ENCODE measurements at places on chromosomes 5 and 9.

DNA sequence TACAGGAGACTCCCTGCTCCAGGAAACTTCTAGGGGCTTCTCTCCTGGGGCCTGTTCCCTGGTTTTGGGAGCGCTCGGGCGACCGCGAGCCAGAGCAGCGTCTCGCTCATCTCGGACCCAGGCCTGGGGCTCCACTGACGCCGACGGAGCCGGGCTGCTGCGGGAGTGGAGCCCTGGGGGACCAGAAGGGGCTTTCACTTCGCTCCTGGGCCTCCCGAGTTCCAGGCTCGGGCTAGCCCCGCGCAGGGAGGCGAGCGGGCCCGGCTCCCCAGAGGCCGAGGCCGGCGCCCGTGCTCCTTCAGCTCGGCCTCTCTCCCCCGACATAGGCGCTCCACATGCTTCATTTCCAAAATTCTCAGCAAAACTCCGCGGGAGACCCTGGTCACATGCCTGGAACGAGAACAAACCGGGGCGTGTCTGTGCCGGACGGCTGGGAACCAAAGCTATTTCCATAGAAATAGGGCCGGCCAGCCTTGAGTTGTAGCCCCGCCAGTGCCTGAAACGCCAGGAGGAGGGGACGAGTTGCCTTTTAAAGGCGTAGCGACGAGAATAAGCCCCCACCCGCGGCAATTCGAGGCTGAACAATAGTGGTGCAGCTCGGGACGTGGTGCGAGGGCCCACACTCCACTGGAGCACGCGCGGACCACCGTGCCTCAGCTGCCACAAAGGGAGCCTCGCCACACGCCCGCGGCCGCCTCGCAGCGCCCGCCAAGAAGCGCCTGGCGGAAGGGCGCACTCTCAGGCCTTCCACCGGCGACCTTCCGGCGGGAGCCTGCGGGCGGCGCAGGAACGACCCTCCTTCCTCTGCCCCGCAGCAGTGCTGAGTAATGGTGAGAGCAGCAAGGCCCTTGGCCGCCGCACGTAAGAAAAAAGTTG is 1.1 kb upstream of the G3BP1 start:
- peak; percentile 65 for DNase-seq

- no peak for DNase-seq
Observed at GRCh38 chr5:65876496-65876895, 49.9 kb upstream of the ERBIN start.

DNA sequence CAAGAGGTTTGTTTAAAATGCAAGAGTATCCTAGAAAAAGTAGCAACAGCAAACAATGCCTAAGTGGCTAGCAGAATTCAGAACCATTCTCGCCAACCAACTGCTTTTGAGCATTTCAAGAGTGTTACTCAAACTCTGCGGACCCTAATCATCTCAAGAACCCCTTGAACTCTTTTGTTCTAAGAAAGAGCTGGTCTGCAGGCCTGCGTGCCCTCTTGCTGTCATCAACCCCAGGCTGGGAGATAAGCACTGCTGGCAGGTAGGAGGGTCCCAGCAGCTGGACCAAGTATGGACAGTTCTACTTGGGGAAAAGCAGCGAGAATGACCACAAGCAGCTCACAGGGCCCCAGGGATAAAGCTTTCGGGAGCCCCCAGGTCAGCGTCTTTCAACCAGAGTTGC is 38.3 kb downstream of the MYO10 start:
- DNase-seq: no peak

DNA sequence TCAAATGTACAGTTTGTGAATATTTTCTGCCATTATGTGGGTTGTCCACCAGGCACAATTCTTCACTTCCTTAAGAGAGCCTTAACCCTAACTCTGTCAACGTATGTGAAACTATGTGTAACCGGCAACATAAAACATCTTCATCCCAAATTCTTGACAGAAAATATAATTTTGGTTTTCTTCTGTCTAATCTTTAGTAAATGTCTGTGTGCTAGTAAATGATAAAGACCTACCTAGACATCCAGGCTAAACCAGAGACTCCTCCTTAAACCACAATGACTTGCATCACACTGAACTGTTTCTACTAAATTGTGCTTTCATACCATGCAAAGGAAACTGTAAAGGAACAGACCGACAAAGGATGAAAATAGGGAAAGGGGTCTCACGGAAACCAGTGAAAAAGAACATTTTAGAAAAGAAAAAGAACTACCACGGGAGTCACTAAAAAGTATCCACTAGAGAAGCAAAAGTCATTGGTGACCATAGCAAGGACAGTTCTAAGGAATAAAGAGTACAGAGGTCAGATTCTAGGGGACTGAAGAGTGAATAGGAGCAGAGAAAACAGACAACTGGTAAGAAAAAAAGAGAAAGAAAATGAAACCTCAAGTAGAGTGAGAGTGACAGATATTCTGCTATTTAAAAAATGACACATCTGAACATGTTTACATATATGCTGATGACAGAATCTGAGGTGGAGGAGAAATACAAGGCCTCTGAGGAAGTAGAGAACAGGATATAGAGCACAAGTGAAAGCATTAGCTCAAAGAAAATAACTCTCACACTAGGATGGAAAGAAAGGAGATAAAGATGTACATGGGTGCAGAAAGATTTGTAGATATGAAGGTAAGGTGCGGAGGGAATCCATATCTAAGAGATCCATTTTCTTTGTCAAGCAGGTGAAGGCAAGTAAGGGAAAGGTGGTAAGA is 49.4 kb downstream of the FNIP1 start:
- DNase-seq: no peak

DNA sequence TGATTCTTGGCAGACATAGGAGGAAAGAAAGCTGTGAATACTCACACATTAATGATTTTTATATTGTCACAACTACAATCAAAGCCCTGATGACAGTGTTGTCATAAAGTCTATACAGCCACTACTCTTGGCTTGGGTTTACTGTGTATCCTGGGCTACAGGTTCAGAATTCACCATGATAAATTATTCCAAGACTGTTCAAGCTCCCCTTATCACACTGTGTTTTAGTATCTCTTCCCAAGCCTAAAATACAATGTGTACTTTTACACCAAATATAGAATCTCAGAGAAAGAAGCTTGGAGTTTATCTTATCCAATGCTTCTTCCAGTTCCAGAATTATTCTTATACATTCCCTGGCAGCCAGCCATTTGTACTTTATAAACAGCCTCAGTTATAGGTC is 127.7 kb upstream of the PPP1R2B start:
- DNase-seq: no peak

DNA sequence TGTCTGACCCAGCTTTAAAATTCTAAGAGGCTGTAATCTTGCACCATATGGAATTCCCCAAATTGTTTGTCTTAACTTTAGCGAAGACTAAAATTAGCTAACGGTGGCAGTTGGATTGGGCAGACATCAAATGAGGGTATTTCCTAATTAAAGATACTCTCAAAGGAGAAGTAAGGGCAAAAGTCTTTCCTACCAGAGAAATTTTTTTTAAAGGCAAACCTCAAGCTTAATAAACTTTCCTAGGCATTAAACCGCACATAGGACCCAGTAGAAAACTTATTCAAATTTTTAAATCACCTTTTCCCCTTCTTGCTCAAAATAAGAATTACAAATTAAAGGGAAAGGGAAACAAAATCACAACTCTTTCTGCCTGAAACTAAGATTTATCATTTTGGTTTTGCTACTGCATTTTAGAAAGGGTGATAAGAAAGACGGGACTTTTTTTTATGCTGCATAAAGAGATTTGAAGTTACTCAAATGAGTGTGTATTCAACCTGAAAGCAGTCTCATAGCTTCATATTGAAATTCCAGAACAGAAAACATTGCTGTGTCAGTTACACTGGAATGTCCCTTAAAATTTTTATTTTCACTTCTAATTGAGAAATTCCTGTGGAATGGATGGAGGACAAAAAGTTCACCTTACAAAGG is 189.1 kb upstream of the PTGER4 start:
- DNase-seq: no peak

DNA sequence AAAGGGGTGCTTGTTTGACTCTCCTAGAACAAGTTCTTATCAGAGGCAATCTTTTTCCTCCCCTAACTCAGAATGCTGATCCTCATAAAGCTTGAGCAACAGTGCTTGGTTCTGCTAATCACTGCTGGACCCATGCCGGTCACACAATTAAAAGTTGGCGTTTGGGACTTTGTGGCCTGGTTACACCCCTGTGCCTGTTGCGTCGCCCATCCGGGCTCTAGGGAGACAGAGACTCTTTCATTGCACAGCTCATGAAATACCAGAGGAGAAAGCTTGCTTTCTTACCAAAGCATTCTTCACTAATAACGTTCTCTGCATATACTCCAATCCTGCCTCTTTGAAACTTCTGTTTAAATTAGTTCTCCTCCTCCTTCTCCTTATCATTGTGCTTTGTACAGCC is 301.1 kb downstream of the NR3C1 start:
- no peak for DNase-seq

- DNase-seq: no peak
Observed at GRCh38 chr5:116358911-116359418, 215.7 kb downstream of the SEMA6A start.

- DNase-seq: no peak
Observed at GRCh38 chr5:104955479-104955878, 1392.9 kb upstream of the NUDT12 start.

- no peak for DNase-seq
Observed at GRCh38 chr5:14777932-14778791, 93.4 kb downstream of the ANKH start.

DNA sequence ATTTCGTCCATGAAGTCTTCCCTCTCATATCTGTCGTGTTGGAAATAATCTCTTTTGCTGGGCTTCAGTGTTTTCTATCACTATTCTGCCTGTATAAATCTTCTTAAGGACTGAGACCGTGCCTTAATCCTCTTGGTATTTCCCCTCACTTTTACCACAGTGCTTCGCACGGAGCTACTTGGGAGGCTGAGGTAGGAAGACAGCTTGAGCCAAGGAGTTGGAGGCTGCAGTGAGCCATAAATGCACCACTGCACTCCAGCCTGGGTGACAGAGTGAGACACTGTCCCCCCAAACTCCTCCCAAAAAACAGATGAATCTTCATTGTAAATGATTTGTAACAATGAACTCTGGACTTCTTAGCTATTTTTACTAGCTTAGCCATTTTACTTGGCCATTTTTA is 57.8 kb downstream of the PHAX start:
- no peak for DNase-seq

GRCh38 chr9:131982102-131982501 is 97.6 kb downstream of the MED27 start:
- DNase-seq: no peak

- DNase-seq: no peak
Observed at GRCh38 chr9:36893911-36894310, 140.2 kb downstream of the PAX5 start.

- DNase-seq: no peak
Observed at GRCh38 chr5:127943061-127943371, 140.6 kb upstream of the SLC12A2 start.

DNA sequence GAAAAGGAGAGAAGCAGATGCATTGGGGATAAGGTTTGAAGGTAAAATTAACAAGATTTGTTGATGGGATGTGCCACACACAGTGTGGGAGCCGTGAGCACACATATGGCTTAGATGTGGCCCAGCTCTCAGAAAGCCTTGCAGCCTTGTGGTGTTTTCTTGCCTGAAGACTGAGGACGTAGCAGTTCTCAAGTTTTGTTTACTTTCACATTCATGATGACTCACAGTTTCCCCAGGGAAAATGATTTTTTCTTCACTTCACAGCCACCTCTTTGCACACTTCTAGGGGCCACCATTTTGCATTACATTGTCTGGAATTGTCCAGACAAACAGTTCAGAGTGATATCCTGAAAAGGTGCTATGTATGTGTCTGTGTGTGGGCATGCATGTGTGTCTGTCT is 126.2 kb downstream of the BASP1 start:
- DNase-seq: peak; percentile 62

DNA sequence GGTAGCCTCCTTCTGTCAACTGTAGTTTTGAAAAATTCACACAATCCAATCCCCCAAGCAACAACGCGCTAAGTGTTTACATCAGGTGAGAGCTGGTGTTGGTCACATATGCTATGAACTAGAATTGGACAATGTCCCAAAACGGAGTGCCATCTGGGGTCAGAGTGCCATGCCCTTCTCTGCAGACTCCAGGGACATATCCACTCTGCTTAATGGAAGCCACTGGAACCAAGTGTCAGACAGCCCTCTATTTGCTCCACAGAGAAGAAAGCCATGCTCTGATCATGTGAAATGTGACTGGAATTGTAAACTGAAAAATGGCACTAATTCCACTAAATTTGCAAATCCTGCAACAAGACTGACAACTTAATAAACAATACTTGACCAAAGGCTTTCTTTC is 12.2 kb downstream of the ABCA1 start:
- DNase-seq: no peak

All from RKO (cell line).